Hippocampal formation (tissue), 2 donors: ENCODE measurements at places on chromosomes 16 and 17.

DNA sequence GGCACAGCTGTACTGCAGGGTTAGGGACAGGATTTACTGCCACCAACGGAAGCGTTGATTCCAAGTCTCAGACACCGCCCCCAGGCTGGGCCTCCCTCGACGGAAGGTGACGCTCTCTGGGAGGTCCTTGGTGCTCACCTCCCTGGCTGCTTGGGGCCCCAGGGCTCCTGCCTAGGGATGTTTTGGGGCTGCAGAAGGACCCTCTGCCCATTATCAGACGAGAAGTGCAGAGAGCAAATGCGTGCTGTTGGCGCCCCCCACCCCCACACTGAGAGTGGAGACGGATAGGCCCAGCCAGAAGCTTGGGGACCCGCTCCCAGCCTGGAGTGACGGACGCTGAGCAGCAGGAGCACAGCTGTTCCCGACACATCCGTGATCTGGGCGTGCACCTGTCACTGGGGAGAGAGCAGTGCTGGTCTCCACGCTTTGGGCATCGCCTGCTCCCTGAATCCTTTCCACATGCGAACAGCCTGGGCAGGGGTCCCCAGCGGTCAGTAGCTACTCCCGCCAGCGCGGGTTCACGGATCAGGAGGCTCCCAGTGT, 5.1 kb upstream of the SOX8 start:
- DNase-seq = no peak

DNA sequence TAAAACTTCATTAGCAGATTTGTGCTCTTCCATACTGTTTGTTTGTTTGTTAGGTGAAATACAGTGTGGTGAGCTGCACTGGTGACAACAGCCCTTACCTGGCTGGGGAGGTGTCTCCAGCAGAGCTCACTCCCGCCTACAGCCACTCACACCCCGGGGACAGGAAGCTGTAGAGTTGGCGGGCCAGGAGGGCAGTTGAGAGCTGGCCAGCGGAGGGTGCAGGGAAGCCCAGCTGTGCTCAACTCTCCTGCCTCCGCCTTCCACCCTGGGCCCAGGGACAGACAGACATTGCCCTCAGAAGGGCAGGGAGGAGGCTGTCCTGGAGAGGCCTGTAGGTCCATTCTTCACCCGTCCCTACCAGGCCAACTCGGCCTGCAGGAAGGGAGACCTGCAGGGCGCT, 48.6 kb upstream of the PVALEF start:
- no peak for DNase-seq

GRCh38 chr16:24610416-24610755, 71.0 kb downstream of the RBBP6 start:
- DNase-seq = peak; percentile 10

DNA sequence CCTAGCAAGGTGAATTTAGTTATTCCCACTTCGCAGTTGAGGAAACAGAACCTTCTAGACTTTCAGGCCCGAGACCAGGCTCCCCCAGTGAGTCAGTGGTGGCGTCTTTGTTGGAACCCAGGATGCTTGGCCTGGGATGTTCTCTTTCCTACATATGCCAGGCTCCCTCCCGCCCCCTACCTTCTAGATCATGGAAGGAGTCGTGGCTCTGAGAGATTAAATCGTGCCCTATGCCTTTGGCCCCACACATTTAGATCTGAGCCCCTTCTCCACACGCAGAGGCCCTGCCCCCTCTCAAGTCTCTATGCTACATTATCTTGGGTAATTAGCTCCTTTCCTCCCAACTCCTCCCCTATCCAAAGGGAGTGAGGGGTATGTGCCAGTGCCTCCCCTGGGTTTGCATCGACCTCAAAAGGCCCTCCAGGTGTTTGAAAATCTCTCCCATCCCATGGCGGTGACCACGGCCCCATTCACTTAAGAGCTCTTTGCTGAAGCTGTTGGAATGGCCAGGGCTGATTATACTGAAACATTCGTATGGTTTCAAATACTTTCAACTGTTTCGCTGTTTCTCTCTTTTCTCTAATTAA, 3.0 kb downstream of the NGFR start:
- DNase-seq = no peak

DNA sequence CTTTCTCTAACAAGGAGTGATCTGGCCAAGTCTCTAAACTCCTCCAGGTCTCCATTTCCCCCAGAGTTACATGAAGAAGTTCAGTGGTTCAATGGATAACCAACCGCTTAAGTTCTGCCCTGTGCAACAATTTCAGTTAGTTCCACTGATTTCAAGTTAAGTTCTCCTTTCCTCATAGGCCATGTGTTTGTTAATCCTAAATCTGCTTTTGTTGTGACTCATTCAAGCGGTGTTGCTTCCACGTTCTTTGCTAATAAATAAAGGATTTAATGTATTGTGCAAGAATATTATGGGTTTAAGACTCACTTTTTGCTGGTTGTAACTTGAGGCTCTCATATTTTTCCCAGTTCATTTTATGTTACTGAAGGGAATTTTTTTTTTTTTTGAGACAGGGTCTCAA, 36.3 kb downstream of the GNA13 start:
- DNase-seq = no peak

- DNase-seq = no peak
Measured at GRCh38 chr16:22912654-22913053, 98.7 kb downstream of the HS3ST2 start.

DNA sequence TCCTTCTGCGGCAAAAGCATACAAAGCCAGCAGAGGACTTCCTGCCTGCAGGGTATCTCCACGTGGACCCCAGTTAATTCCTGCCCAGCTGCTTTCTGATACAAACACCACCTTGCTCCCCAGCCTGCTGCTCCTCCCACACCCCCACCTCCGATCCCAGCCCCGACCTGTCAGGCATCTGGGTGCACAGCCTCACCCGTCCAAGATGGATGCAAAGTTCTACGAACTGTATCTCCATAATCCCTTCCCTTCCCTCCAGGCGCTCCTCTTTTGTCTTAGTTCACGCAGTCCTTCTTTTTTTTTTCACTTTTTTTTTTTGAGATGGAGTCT, 15.6 kb upstream of the FOXJ1 start:
- no peak for DNase-seq

DNA sequence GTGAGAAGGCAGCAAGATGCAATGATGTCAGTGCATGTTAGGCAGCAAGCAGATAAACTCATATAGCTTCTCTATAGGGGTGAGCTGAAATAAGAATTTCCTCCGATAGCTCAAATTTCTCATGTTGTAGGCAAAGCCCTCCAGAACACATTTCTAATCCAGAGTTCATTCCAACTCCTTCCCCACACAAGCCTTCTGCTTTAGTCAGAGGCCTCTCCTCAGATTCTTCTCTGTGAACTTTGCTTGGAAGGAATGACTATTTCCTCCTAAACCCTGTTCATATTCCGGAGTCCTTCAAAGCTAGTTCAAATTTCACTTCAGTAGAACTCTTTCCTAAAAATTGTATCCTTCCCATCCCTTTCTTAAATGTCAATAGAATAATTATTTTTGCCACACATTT, 144.8 kb downstream of the KCNJ2 start:
- no peak for DNase-seq

DNA sequence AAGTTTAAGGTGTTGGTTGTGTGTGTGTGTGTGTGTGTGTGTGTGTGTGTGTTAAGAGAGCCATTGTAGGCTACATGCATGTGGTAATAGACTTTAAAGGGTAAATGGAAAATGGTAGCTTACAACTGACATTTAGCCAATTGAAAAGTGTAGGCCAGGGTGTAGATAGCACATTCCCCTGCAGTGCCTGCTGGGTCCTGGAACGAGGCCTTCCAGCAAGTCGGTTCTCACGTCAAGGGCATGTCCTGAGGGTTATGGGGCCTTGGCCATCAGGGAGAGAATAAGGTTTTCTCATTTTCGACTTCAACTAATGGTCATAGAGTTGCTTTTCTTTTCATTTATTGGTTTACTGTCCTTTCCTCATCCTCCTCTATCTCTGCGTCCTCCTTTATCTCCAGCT, 65.1 kb downstream of the RPTOR start:
- DNase-seq = no peak

GRCh38 chr16:17944345-17944744, 392.2 kb downstream of the NPIPA8 start:
- DNase-seq = no peak

GRCh38 chr16:28110479-28110878, 47.0 kb upstream of the GSG1L start:
- no peak for DNase-seq

DNA sequence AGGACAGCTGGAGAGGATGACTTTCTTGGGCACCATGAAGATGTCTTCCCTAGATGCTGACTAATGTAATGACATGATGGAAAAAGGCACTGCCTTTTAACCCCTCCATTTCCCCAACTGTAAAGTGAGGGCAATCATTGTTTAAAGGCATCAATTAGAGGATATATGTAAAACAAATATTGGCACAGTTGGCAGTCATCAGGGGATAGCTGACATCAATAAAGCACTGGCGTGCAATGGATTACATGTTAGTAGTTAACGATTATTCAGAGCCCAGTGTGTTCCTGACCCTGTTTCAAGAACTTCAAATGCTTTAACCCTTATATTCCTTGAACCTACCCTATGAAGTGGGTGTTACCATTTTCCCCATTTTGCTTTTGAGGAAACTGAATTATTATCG, 100.7 kb downstream of the TMEM114 start:
- no peak for DNase-seq

GRCh38 chr16:12584488-12585233, 219.0 kb downstream of the CPPED1 start:
- DNase-seq = no peak

GRCh38 chr16:79269211-79269863, 331.2 kb downstream of the MAF start:
- DNase-seq = no peak

GRCh38 chr17:67769231-67769630, 51.5 kb downstream of the NOL11 start:
- DNase-seq = no peak

DNA sequence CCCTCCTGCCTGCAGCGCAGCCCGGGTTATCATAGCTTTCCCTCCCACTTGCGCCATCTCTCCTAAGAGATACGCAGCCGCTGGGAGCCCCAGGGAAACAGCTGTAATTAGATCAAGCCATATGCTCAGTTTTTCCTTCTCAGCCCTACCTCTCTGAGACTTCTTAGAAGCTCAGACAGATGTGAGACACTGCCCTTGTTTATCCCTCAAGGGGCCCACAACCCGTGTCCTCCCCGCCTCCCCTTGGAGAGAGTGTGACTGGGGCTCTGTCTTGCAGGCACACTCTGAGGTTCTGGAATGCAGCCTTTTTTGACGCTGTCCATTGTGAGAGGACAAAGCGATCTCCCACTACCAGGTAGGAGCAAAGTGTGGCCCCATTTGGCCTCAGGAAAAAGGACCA, 31.2 kb downstream of the CIBAR2 start:
- DNase-seq = no peak

GRCh38 chr16:10892782-10893318, 15.8 kb downstream of the CIITA start:
- no peak for DNase-seq

GRCh38 chr17:63542942-63543821, 7.1 kb upstream of the DCAF7 start:
- DNase-seq = no peak

DNA sequence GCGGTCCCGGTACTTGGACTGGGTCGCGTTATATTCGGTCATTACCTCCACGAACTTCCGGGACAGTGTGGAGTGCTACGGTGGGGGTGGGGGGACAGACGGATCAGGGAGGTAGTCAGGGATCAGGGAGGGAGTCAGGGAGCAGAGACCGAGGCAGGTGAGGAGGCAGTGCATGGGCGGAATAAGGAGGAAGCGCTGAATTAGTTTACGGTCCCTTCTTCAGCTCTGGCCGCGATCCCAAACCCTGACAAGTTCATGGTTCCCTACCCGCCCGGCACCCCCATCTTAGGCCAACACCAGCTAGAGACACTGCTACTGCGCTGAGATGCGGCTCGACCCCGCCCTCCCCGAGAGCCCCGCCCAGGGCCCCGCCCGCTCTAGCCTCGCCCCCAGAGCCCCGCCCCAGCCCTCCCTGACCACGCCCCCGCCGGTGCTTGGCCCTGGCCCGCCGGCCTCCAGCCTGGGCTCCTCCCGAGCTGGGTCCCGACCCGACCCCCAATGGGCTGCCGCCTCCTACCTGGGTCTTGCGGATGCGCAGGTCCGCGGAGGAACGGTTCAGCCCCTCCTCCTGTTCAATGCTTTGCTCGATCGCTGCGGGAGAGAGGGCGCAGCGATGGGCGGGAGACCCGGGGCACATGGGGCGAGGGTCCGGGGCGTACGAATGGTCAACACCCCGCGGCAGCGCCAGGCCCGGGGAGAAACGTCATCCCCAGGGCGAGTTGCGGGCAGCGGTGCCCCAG, 12.1 kb downstream of the HSD3B7 start:
- peak; percentile 14 for DNase-seq

DNA sequence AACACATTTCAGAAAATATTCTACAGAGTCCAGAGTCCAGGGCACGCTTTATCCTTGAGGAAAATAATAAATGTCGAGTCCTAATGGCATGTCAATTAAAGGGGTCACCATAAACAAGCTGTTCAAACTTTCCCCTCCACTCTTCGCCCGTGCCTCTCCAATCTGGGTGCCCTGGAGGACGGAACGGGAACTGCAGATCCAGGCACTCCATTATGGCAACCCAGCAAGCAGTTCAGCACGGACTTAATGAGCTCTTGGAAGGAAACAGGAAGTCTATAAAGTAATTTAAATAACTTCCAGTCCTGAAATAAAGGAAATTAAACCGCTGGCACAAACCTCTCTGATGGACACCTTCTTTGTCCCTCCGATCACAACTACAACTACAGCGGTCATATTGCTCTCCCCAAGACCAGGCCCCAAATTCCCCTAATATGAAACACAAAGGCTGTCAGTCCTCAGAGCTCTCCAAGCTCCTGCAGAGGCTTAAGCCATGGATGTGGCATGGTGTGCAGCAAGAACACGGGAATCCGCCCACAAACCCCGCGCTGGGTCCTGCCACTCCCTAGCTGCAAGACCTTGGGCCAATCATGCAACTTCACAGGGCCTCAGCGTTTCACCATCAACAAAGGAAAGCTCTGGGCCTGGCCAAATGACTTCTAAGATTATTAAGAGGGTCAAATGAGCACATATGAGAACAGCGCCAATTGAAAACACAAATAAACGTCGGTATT, 52.6 kb downstream of the ZFHX3 start:
- no peak for DNase-seq

- no peak for DNase-seq
Measured at GRCh38 chr17:8109661-8110455, 8.5 kb downstream of the ALOXE3 start.

GRCh38 chr16:4051591-4051990, 64.7 kb downstream of the ADCY9 start:
- no peak for DNase-seq

GRCh38 chr17:78289802-78290363, 58.5 kb downstream of the TMEM235 start:
- peak; percentile 53 for DNase-seq

GRCh38 chr17:65630502-65630901, 69.1 kb upstream of the AXIN2 start:
- DNase-seq = no peak

GRCh38 chr17:81959362-81960129, 1.4 kb downstream of the NOTUM start:
- DNase-seq = peak; percentile 42

- no peak for DNase-seq
Measured at GRCh38 chr16:15440852-15441251, 6.5 kb downstream of the BMERB1 start.

GRCh38 chr17:34248511-34249024, 6.5 kb upstream of the CCL2 start:
- no peak for DNase-seq
